Placental epithelial cell (primary cell): ENCODE measurements at places on chromosomes 7 and 10. TPM values are rescaled to one million over a fixed set of nuclear protein-coding genes. Genes with fewer than 3 reads are reported as not detected.

The LBX1 gene
- total RNA-seq: not detected in 2 replicates

The SPDYE2 gene
- total RNA-seq: not detected in 2 replicates

The KCNH2 gene
- total RNA-seq: under 0.01 TPM in 2 replicates

The CALY gene
- total RNA-seq: not detected in 2 replicates

The GIMAP7 gene
- total RNA-seq: not detected in 2 replicates

The CCL24 gene
- not detected in 2 replicates for total RNA-seq
